ENCODE measurements at places on chromosomes 12 and 14. TPM values are rescaled to one million over a fixed set of nuclear protein-coding genes. Genes with fewer than 3 reads are reported as not detected.

RTL1 gene
- total RNA-seq: not detected

GYS2 gene
- 0.98 TPM for total RNA-seq

ALX1 gene
- 2.0 TPM for total RNA-seq

- no peak for DNase-seq
- no peak overlapping the region for H3K27ac ChIP-seq
- no peaks in the 10 kb centered on the region for H3K36me3 ChIP-seq
- no peaks in the 10 kb centered on the region for H3K27me3 ChIP-seq
Measured at GRCh38 chr14:84707830-84708229, 822.1 kb upstream of the FLRT2 start.

- H3K4me3 ChIP-seq: no peak overlapping the region
- no peak overlapping the region for H3K27ac ChIP-seq
Measured at GRCh38 chr12:123919980-123920360, 52.7 kb downstream of the CCDC92 start.

DNA sequence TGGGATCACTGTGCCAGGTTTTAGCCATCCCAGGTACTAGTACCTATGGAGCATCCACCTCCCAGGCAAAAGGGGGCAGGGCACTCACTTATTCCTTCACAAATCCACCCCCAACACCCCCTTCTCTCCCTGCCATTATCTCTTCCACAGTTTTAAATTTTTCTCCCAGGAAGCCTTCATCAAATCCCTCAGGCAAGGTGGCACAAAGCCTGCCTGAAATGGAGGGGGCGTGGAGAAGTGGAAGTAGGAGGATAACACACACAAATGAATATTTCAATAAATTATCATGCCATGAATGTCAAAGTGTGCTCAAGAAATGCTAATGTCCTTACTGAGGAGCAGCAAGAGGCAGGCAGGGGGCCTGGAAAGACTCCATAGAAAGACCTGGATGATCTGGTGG, 4.7 kb upstream of the CHST11 start:
- H3K27me3 ChIP-seq: no peaks in the 10 kb centered on the region
- no peaks in the 10 kb centered on the region for H3K36me3 ChIP-seq
- peaks cover 12% of the 10 kb centered on the region for H3K4me1 ChIP-seq
- no peak overlapping the region for H3K4me3 ChIP-seq
- DNase-seq: no peak

GRCh38 chr14:81453166-81453766, 53.1 kb upstream of the STON2 start:
- H3K27ac ChIP-seq: no peak overlapping the region
- no peaks in the 10 kb centered on the region for H3K27me3 ChIP-seq
- no peak for DNase-seq

DNA sequence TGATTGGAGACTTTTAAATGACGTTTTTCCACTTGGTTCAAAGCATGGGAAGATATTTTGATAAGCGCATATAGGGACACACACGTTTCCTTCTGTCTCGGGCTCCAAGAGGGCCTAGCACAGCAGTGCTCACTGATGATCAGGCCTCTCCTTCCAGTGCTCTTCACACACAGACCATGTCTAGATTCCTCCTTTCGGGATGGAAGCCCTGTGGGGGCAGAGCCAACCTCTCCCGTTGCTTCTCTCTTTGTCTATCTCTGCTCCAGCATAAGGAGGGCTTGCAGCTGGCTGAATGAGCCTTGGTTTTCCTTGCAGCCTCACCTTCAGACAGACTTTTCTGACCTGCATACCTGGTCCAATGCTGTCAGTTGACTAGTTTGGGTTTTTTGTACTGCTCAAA, 22.3 kb downstream of the GPRC5D start:
- no peak for DNase-seq
- no peak overlapping the region for H3K27ac ChIP-seq
- no peaks in the 10 kb centered on the region for H3K27me3 ChIP-seq
- no peak overlapping the region for H3K4me3 ChIP-seq
- no peaks in the 10 kb centered on the region for H3K4me1 ChIP-seq

- no peaks in the 10 kb centered on the region for H3K27me3 ChIP-seq
- no peaks in the 10 kb centered on the region for H3K4me1 ChIP-seq
- H3K27ac ChIP-seq: no peak overlapping the region
- no peak for DNase-seq
- no peaks in the 10 kb centered on the region for H3K36me3 ChIP-seq
- H3K4me3 ChIP-seq: no peak overlapping the region
Measured at GRCh38 chr12:29970501-29970900, 186.8 kb upstream of the TMTC1 start.

All from vagina (tissue), 2 donors.